Thoracic aorta (tissue), 2 donors: ENCODE measurements at places on chromosomes 12 and 14. TPM values are rescaled to one million over a fixed set of nuclear protein-coding genes. Genes with fewer than 3 reads are reported as not detected.

- H3K4me3 ChIP-seq, result no peak overlapping the region
- H3K27ac ChIP-seq, result no peak overlapping the region
- no peak for DNase-seq
- H3K36me3 ChIP-seq, result no peaks in the 10 kb centered on the region
- no peaks in the 10 kb centered on the region for H3K4me1 ChIP-seq
These were observed 369.2 kb downstream of the CCER1 start for GRCh38 chr12:90585640-90586304.

GRCh38 chr14:42965512-42965911, 1358.8 kb downstream of the LRFN5 start:
- DNase-seq, result no peak
- H3K27ac ChIP-seq, result no peak overlapping the region
- H3K27me3 ChIP-seq, result no peaks in the 10 kb centered on the region
- no peak overlapping the region for H3K4me3 ChIP-seq

DNA sequence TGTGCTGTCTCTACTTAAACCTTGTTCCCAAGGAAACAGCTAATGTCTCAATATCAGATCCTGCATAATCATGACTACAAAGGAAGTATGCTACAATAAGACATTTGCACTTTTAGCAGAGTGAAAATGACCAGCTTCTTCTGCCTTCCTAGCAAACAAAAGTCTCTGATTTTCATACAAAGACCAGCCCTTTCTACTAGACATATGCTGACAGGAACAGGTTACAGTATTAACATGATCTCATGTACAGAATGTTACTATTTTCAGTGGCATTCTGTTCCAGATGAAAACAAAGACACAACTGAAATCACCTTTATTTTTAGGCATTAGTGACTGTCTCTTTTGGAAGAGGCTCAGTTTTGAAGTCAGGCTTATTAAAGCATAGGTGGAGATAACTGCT, 228.6 kb downstream of the MED13L start:
- no peaks in the 10 kb centered on the region for H3K27me3 ChIP-seq
- no peak overlapping the region for H3K4me3 ChIP-seq
- DNase-seq, result no peak

GRCh38 chr12:88472248-88472647, 108.0 kb downstream of the KITLG start:
- no peaks in the 10 kb centered on the region for H3K36me3 ChIP-seq
- no peak overlapping the region for H3K4me3 ChIP-seq
- no peak for DNase-seq
- no peaks in the 10 kb centered on the region for H3K27me3 ChIP-seq
- peaks cover 16% of the 10 kb centered on the region for H3K4me1 ChIP-seq
- no peak overlapping the region for H3K27ac ChIP-seq

- no peak overlapping the region for H3K27ac ChIP-seq
- DNase-seq, result no peak
- no peak overlapping the region for H3K4me3 ChIP-seq
- H3K4me1 ChIP-seq, result no peaks in the 10 kb centered on the region
- H3K27me3 ChIP-seq, result no peaks in the 10 kb centered on the region
These were observed 13.7 kb upstream of the DERA start for GRCh38 chr12:15897433-15897832.

DNA sequence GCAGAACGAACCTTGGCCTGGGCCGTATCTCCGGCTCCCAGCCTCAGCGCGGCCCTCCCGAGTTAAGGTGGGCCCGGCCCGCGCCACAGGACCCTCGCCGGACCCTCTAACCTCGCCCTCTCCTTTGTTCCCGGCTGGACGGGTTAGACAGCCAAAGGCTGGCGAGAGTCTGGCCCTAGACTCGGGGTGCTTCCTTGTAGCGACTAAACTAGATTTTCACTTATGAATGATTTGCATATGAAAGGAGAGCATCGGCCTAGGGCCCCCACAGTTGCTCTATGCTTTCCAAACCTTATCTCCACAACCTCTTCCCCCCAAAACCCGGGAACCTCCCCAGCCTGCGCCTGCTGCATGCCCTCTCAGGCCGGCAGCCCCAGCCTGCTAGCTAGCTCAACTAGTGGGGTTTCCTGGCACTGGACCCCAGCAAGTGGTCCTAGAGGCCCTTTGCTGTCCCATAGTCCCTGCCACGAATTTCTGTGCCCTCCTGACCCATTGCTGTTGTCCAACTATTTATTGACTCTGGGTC, 2.0 kb downstream of the HOXC5 start:
- H3K4me3 ChIP-seq, result no peak overlapping the region
- H3K27me3 ChIP-seq, result no peaks in the 10 kb centered on the region

Gene C12orf50
- not detected for total RNA-seq

Gene LRP6
- 41.5 TPM for total RNA-seq

DNA sequence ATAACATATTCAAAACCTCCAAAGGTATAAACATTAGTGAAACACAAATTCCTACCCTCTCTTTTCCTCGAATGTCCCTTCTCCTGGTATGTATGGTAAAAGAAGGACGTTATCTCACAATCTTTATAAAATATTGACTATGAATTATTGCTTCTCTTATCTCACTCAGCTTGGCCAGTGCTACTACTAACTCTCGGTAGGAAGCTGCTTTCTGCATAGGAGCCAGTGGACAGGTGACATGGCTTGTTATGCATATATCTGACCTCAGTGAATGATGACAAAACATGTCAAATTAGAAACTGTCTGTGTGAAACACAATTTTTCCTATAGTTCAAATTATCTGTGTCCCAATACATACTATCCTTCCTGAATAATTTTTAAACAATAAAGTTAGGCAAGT, 48.5 kb upstream of the FLRT2 start:
- H3K4me3 ChIP-seq, result no peak overlapping the region
- H3K27me3 ChIP-seq, result no peaks in the 10 kb centered on the region
- H3K27ac ChIP-seq, result no peak overlapping the region
- H3K36me3 ChIP-seq, result no peaks in the 10 kb centered on the region
- no peak for DNase-seq
- peaks cover 10% of the 10 kb centered on the region for H3K4me1 ChIP-seq

GRCh38 chr12:95637010-95637409, 85.7 kb upstream of the USP44 start:
- H3K4me3 ChIP-seq, result no peak overlapping the region
- H3K4me1 ChIP-seq, result peaks cover 8% of the 10 kb centered on the region
- no peak overlapping the region for H3K27ac ChIP-seq
- DNase-seq, result no peak

DNA sequence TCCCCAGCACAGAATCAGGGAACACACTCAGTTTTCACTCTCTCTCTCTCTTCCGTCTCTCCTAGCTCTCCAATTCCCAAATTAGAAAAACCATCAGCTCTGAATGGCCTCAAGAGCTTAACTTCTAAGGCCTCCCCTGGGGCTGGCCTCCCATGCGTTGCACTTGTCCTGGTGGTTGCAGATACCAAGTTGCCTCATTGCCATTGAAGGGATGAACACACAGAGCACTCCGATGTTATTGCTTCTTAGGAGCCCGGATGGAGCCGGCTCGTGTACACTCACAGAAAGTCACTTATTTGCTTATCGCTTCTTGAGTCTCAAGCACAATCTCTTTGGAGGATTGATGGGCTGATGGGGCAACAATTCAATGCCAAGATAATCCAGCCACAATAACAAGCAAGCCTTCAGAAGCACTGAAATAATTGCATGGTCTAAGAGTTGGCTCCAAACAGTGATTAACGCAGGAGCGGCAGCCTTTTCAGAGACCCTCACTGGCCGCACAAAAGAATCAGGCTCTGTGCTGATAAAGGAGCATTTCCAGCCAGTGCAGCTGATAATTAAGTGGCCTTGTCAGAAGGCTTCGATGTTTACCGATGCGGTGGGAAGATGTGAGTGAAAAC, 175.8 kb upstream of the TMEM132C start:
- H3K36me3 ChIP-seq, result no peaks in the 10 kb centered on the region
- no peaks in the 10 kb centered on the region for H3K4me1 ChIP-seq
- no peak overlapping the region for H3K4me3 ChIP-seq
- no peaks in the 10 kb centered on the region for H3K27me3 ChIP-seq
- no peak for DNase-seq

GRCh38 chr12:15851045-15851620, 31.1 kb upstream of the STRAP start:
- H3K4me3 ChIP-seq, result no peak overlapping the region
- peaks cover 3% of the 10 kb centered on the region for H3K4me1 ChIP-seq
- H3K27me3 ChIP-seq, result no peaks in the 10 kb centered on the region
- DNase-seq, result no peak
- H3K36me3 ChIP-seq, result no peaks in the 10 kb centered on the region
- H3K27ac ChIP-seq, result no peak overlapping the region

Gene TBC1D30
- 7.6 TPM for total RNA-seq

GRCh38 chr14:25904446-25904845, 693.4 kb downstream of the NOVA1 start:
- H3K4me1 ChIP-seq, result no peaks in the 10 kb centered on the region
- no peak overlapping the region for H3K4me3 ChIP-seq
- H3K27ac ChIP-seq, result no peak overlapping the region
- DNase-seq, result no peak
- H3K36me3 ChIP-seq, result no peaks in the 10 kb centered on the region

DNA sequence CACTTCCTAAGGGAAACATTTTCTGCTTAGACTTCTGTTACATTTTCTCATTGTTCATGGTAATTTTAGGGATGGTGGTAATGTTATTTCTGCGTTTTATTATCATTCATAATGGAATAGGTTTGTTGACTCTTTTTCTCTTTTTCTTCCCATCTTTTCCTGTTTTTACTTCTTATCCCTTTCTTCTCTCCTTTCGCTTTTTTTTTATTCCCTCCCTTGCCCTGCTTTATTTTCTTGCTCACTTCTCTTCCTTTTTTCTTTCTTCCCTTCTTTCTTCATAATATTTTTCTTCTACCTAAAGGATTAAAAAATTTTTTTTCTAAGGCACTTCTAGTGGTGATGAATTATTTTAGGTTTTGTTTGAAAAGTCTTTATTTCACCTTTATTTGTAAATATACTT, 45.6 kb downstream of the CNOT2 start:
- H3K4me1 ChIP-seq, result peaks cover 9% of the 10 kb centered on the region
- H3K4me3 ChIP-seq, result no peak overlapping the region
- no peaks in the 10 kb centered on the region for H3K27me3 ChIP-seq
- no peaks in the 10 kb centered on the region for H3K36me3 ChIP-seq
- no peak overlapping the region for H3K27ac ChIP-seq
- DNase-seq, result no peak

Gene SEL1L
- total RNA-seq, result 57.1 TPM

Gene ALDH2
- total RNA-seq, result 135 TPM
